Epithelial cell of esophagus (primary cell): ENCODE measurements at places on chromosomes 2 and 18.
A peak's percentile ranks its signal among the peaks of the same experiment; 100 is the strongest.

GRCh38 chr2:19685731-19686130 lies 216.1 kb downstream of the TTC32 start:
- DNase-seq = peak; percentile 17

- DNase-seq = peak; percentile 21
Measured at GRCh38 chr2:192159208-192159607, 35.5 kb downstream of the TMEFF2 start.

GRCh38 chr2:219987830-219988229 lies 360.4 kb downstream of the SLC4A3 start:
- DNase-seq = peak; percentile 97

DNA sequence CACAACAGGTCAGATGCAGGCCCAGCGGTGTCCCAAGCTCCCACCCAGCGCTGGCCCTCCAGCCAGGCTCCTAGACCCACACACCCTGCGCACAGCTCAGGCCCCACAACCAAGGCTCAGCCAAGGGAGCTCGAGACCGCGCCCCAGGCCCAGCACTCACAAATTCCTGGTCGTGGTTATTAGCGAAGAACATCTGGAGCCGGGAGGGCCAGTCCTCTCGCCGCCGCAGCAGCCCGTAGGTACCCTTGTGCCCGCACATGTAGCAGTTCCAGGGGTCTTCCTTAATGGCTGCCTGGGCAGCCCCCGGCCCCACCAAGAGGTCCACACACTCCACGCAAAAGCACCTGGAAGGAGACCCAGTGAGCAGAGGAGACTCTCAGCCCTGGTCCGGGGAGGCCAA lies 75.6 kb upstream of the POMC start:
- no peak for DNase-seq

GRCh38 chr2:83757329-83757728 lies 701.8 kb downstream of the SUCLG1 start:
- DNase-seq = peak; percentile 25

DNA sequence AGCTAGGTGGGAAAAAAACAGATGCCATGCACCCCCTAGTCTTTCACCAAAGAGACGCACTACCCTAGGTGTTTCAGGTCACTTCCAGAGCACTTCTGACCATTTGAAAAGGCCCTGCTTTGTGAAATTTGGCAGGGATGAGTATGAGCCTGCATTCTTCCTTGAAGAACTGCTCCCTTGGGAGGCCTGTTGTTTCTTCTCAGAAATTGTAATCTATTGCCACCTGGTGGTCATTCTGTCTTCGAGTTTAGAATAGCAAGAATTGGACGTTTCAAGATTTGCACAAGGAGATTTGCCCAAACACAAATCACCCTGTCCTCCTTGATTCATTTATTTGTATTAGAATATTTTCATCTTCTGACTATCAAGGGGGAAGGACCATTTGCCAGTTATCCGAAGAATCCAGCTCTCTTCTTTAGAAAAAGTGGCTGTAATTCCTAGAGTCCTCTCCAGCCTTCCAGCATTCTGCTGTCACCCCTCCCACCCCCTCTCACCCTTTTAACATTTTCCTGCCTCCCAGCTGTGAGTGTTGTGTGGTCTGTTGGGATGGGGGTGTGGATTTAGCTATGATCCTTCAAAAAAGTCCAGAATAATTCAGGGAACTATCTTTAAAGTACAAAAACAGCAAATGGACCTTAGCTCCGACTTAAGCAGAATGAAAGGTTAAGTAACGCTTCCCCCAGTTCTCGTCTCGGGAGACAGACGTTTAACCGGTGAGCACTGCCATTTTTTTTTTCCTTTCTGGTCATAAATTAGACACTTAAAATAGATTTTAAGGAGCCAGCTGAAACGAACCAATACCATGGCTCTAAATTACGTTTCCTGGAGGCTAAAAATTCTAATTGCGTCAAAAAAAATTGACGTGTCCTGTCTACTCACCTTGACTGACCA lies 3.7 kb upstream of the GAD1 start:
- peak; percentile 84 for DNase-seq

DNA sequence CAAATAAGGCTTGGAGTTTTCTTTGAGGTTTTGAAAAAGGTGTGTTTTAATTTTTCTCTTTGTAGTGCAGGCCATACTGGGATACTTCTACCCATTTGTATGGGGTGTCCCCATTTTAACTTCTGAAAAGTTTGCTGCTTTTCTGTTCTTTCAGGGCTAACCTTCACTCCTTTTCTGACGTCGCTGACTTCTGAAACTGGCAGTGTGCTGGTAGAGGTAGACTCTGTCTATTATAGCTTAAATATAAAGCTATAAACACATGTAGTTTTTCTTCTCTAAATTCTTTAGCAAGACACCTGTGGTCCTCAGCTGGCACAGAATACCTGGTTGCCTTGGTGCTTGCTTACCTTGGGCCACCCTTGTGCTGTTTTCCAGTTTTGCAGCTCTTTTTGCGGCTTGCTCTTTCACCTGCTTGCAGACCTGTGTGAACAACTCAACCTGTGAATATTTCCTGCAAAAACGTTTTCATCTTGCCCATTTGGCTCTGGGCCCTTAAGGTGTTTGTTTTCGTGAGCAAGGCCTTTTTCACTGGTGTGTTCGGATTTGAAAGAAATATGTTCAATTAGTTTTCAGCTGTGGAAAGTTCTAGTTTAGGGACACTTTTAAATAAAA lies 42.2 kb downstream of the PHLPP1 start:
- peak; percentile 42 for DNase-seq

DNA sequence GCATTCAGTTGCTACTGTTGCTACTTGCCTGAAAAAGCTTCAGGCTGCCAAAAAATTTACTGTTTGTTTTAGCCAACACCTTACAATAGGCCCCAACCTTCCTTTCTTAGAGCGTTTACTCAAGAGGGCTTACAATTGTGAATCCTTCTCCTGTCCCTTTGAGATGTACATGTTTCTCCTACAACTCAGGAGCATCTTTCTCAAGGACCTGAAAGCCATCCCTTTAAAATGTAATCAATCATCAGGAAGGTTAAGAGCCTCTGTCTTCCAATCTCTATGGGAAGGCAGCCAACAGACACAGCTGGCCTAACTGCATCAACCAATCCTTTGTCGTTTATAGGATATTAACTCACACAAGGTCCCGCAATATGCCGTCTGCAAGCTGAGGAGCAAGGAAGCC lies 3.4 kb upstream of the IER3IP1 start:
- no peak for DNase-seq

DNA sequence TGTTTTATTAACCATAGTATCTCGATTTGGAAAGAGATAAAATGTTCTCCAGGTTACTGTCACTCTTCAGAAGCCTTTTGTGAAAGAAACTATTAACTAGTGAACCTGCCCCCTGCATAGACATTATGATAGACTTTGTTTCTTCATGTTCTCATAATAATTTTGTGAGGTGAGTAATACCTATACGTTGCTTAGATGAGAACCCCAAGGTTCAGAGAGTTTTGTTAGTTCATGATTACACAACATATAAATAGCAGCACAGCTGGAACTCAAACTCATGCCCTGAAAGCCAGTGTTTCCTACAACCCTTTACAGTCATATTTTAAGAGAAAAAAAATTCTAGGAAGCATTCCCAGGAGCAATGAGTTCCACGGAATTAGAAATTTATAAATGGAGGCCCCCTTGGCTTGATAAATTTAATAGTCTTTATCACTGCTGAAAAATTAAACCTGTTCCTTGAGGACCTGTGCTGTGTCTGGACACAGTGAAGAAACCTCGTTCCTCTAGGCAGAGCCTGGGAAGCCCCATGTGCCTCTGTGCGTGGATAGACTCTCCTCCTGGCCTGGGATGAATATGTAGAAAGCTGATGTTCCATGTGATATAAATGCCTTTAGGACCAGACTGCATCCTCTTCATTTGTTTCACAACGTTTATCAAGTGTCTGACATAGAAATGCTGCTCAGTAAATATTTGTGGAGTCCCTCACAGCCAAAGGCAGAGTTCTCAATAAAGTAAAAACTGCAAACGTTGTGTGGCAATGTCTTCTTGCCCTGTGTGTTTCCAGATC lies 1257.0 kb upstream of the GYPC start:
- no peak for DNase-seq

GRCh38 chr2:19653509-19653908 lies 248.3 kb downstream of the TTC32 start:
- DNase-seq = no peak

DNA sequence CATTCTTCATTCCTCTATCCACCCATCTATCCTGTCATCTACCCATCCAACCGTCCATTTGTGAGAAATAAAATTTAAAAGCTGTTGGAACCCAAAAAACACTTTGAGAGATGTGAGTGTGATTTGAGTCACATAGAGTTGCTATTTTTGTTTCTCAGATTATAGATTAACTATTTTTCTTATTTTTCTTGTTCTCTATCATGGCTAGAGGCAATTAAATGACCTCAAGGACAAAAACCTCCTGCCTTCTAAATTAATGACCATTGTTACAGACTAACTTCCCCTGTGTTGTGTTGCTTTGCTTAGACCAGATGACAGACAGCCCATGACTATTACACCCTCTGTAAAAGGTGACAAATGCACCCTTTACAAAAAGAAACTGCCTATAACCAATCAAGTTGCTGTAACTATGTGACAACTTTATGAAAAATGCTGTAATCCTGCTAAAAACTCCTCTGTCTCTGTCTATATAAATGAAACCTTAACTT lies 207.9 kb upstream of the CXCR4 start:
- no peak for DNase-seq

DNA sequence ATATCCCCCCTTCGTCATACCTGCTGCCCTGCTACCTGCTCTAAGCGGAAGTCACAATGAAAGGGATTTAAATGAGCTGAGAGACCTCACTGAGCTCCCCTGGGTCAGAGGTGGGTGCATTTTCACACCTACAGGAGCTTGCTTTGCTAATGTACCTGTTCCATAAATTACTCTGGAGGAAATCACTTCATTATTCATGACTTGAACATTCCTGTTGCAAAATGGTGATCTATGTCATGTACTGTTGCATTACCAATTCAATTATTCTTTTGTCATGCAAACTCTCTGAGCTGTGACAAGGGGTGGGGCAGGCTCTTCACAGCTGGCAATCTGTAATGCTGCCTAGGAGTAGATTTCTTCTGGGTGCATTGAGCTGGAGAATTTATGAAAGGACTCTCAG lies 761.3 kb downstream of the TSN start:
- DNase-seq = peak; percentile 28

DNA sequence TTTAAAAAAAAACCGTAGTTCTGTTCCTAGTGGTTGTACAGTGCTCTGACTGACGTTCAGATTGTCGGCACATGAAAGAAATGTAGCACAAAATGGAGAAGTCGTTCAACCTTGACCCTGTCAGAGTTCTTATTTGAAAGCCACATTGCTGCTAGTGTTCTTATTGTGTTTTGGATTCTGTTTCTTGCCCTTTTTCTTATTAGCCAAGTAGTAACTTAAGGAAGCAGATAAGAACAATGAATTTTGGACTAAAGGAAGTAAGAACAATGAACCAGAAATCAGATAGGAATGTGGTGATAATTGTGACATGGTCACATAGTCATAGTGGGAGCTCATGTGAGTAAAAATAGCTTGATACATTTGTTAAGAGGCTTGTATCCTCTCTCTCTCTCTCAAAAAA lies 45.9 kb downstream of the RPIA start:
- DNase-seq = peak; percentile 18

DNA sequence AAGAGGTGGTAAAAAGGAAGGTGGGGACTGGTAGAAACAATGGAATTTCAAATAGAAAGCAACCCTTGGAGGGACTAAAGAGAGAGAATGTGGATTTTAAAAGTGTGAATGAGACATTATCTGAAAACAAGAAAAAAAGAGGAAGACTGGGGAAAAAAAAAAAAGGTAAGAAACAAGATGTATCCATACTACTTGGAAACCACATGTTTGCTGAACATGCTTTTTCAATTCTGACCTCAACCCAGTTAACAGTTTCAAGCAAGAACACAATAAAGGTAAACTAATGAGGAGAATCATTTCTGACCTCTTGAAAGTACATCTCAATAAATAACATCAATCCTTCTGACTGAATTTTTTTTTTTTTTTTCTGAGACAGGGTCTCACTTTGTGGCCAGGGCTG lies 2.6 kb downstream of the FARSB start:
- no peak for DNase-seq

DNA sequence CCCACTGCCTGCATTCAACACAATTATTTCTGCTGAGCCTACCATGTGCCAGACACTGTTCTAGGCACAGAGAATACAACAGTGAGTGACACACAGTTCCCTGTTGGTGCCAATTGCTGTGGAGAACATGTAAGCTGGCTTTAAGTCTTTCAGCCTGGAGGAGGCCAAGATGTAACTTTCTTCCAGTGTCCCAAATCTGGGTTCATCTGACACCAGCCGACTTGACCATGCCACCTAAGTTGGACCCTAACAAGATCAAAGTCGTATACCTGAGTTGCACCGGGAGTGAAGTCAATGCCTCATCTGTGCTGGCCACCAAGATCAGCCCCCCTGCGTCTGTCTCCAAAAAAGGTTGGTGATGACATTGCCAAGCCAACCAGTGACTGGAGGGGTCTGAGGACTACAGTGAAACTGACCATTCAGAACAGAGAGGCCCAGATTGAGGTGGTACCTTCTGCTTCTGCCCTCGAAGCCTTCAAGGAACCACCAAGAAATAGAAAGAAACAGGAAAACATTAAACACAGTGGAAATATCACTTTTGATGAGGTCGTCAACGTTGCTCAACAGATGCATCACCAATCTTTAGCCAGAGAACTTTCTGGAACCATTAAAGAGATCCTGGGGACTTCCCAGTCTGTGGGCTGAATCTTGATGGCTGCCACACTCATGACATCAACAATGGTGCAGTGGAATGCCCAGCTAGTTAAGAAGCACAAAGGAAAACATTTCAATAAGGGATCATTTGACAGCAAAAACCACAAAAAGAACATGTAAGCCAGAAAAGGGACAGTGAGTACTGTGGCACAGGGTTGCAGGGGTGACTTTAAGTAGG lies 6.3 kb downstream of the TRABD2A start:
- no peak for DNase-seq

DNA sequence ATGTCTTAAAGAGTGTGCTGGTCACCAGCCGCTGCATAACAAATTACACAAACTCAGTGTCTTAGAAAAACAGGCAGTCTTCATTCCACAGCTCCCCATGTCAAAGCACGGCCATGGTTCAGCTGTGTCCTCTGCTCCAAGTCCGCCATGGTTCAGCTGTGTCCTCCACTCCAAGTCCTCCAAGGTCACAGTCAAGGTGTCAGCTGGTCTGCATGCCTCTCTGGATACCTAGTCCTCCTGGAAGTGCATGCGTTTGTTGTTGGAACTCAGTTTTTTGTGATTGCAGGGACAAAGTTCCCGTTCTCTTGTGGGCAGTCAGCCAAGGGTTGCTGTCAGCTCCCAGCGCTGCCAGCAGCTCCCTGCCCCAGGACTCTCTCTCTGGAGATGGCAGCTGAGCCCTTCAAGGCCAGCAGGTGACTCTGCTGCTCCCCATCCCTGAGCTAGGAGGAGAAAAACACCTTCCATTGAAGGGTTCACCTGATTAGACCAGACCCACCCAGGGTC lies 304.0 kb upstream of the MYT1L start:
- no peak for DNase-seq

DNA sequence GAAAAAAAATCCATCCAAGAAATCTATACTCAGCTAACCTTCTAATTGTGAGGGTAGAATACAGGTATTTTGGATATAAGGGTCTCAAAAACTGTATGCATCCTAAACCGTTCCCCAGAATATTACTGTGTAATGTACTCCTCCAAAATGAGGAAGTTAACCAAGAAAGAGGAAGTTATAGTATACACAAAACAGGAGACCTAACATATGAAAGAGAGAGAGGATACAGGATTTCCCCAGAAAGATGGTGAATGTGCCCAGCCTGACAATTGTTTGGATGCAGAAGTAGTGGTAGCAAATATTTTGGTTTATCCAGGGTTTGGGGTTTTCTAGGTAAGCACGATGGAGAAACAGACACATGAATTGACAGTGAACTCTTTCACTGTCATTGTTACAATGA lies 50.6 kb downstream of the GALNT3 start:
- DNase-seq = no peak
